Stimulated activated CD4-positive, alpha-beta T cell treated with anti-CD3 and anti-CD28 coated beads, Interleukin-1b, Interleukin-23, amount 100 ng/mL, for 24 hours (primary cell): ENCODE measurements at places on chromosomes 5 and 9.

- DNase-seq = no peak
Measured at GRCh38 chr5:66884564-66885243, 288.5 kb downstream of the MAST4 start.

DNA sequence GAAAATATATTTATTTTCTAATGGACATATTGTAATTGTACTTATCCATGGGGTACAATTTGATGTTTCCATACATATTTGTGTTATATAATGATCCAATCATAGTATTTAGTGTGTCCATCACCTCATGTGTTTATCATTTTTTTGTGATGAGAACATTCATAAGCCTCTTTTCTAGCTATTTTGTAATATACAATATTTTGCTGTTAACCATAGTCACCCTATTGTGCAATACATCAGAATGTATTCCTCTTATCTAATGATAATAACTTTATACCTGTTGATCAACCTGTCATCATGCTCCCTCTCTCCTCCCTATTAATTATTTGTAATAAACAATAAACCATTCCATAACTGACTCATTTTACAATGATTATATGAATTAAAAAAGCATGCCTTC, 93.2 kb downstream of the ISL1 start:
- DNase-seq = no peak

DNA sequence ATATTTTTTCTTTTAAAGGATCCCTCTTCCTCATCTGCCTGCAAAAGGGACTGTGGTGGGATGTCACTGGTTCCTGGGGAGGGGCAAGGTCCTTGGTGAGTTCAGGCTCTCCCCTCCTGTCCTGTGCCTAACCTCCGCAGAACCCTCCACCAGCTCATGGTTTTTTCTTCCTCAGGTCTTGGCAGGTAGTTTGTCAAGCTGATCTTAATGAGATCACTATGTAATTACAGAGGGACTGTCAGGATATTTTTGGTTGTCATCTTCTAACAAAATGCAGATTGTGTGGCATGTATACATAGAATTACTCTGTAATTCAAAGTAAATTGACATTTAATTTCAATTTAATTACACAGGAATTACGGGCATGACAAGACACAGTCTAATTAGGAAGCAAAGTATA, 150.3 kb upstream of the SEMA6A start:
- DNase-seq = no peak

DNA sequence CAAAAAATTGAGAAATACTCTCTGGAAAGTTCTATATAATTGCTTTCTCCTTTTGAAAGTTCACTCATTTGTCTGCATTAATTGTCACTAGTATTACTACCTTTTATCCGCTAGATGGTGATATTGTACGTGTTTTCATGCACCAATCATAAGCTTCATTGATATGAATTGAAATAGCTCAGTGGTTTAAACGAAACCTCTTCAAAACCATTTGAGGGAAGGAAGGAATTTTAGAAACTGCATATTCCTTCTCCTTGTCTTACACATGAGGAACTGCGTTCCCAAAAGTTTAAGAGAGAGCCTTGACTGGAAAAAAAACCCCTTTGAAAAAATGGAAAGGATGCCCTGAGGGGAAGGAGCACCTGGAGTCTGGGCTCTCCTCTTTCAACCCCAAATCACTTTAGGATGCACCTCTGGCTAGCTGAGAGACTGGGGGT, 98.6 kb downstream of the YTHDC2 start:
- DNase-seq = no peak

- no peak for DNase-seq
Measured at GRCh38 chr5:137995749-137996128, 37.1 kb downstream of the FAM13B start.

DNA sequence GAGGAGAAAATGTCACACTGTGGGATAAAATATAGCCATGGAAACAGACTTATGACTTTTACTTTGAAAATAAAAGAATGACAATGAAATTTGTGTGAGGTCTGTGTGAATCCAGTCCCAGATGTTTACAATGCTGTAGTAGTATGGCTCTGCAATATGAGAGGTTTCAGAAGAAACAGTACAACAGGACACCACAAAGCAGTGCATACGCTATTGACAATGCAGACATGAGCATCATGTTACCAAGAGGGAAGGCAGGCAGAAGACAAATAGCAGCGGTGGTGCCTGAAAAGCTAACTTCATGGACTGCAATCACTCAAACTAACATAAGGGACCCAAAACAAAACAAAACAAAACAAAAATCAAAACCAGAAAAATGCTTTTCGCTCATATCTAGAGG, 1.8 kb downstream of the FGF10 start:
- no peak for DNase-seq

GRCh38 chr5:107873877-107874276, 203.1 kb upstream of the EFNA5 start:
- DNase-seq = no peak

DNA sequence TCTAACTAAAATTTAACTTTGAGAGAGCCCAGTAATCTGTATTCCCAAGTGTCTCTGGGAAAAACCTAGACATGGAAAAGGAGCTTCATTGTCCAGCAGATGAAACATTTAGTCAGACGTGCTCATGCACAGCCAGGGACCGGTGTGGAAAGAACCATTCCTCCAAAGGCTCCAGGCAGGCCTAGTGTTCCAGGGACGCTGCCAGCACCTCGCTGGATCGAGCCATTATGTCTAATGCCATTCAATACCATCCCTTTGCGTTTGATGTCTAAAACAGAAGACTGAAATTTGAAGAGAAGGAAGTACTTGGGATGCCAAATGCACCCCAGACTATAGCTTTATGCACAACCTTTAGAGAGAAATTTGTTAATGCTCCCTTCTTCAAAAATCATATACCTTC, 1.4 kb upstream of the CHSY3 start:
- no peak for DNase-seq

GRCh38 chr5:151205411-151205810, 18.5 kb downstream of the CCDC69 start:
- no peak for DNase-seq

DNA sequence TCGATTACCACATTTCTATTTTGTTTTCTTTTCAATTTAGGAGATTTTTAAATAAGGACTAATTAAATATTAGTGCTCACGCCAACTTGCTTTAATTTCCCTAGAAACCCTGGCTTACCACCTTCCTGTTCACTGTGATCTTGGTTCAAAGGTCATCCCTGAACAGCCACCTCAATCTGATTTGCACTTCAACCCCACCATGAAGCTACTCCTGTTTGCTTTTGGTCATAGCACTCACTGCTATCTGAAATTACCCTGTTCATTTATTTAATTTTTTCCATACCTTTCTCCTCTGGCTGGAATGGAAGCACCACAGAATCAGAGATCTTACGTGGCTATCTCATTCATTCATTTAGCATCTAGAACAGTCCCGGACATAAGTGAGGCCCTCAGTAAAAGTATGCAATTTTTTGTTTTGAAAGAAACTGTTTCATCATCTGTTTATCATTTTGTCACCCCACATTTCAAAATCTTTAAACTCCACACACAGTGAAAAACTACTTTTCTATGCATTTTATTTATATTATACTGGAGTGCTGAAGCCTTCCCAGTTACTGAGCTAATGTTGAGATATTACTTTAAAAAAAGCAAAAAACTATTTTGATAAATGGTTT, 17.2 kb upstream of the ADAMTSL1 start:
- no peak for DNase-seq

GRCh38 chr9:4822057-4822456, 29.3 kb downstream of the RCL1 start:
- DNase-seq = no peak

- no peak for DNase-seq
Measured at GRCh38 chr5:18881615-18882014, 1106.4 kb downstream of the CDH18 start.

GRCh38 chr9:72772661-72773060, 180.2 kb downstream of the ALDH1A1 start:
- DNase-seq = no peak

- no peak for DNase-seq
Measured at GRCh38 chr5:180433032-180433422, 61.2 kb upstream of the CNOT6 start.

- no peak for DNase-seq
Measured at GRCh38 chr9:130201399-130201873, 29.2 kb downstream of the NCS1 start.

DNA sequence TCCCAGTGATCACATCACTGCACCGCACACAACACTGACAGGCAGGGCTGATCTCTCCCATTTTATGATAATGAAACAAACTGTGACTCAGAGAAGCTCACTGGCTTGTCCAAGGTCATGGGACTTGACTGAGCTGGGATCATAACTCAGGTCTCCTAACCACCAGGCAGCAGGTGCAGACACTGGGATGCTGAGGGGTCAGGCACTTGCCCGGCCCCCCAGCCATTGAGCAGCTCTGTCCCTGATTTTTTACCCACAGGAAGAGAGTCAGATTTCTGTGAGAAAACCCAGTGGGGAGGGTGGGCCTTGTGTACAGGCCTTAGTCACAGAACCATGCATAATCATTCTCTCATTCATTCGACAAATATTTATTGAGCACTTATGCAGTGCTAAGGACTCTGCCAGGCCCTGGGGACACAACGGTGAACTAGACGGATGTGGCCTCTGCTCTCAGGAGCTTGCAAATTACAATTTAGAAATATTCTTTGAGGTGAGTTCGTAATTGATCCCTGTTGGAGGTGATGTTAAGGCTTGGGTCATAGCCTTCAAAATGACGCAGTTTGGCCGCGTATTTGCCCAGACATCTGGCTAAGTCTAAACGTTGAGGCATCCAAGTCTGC, 54.5 kb upstream of the TGFBR1 start:
- DNase-seq = no peak
